ENCODE measurements at places on chromosomes 2 and 18.
A peak's percentile ranks its signal among the peaks of the same experiment; 100 is the strongest.

- DNase-seq, result no peak
Observed at GRCh38 chr18:22494771-22495170, 77.1 kb upstream of the CTAGE1 start.

DNA sequence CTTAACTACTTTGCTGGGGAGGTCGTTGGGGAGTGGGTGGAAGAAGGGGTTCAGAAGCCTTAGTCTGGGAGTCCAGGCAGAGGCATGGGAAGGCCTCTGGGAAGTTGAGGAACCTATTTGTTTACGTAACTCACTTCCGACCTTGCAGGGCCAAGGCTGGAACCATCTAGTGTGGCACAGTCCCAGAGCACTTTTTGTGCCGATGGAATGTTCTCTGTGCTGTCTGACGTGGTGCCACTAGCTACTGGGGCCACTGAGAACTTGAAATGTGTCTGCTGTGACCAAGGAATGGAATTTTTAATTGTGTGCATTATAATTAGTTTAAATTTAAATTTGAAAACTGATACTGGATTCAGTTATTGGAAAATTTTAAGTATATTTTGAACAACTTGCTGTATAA, 139.7 kb downstream of the FAM161A start:
- DNase-seq, result no peak

DNA sequence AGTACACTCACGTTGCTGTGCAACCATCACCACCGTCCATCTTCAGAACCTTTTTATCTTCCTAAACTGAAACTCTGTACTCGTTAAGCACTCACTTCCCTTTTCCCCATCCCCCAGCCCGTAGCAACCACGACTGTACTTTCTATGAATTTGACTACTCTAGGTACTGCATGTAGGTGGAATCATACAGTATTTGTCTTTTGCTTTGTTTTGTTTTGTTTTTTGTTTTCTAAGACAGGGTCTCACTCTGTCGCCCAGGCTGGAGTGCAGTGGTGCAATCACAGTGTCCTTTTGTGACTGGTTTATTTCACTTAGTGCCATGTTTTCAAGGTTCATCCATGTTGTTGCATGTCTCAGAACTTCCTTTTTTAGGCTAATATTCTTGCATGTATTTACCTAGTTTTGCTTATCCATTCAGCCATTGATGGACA, 7.0 kb upstream of the TYMS start:
- no peak for DNase-seq

- DNase-seq, result no peak
Observed at GRCh38 chr2:73896362-73897239, 3.8 kb downstream of the ACTG2 start.

- no peak for DNase-seq
Observed at GRCh38 chr2:25700221-25700660, 26.9 kb upstream of the DTNB start.

- DNase-seq, result no peak
Observed at GRCh38 chr18:48931680-48932461, 18.9 kb downstream of the SMAD7 start.

- no peak for DNase-seq
Observed at GRCh38 chr18:24685254-24685959, 225.0 kb downstream of the HRH4 start.

- no peak for DNase-seq
Observed at GRCh38 chr2:88139804-88140203, 11.9 kb upstream of the FABP1 start.

DNA sequence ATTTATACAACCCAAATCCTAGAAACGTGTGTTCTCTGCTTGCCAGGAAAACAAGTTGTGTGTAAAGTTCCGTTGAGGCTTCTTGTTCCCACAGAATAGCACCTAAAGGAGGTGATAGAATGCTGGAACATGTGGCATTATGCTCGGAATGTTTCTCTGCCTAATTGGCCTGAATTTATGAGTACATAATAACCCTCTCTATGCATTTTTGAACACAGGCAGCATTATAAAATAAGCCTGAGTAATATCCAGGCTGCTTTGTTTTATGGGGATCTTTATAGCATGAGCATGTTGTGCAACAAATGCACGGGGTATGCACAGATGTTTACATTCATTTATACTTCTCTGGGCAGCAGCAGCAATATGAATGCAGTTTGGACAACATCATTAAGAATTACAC, 385.7 kb downstream of the MBD2 start:
- no peak for DNase-seq

GRCh38 chr2:191521608-191522208, 156.2 kb upstream of the NABP1 start:
- DNase-seq, result peak; percentile 5

- DNase-seq, result no peak
Observed at GRCh38 chr2:137005210-137005609, 239.9 kb downstream of the THSD7B start.

DNA sequence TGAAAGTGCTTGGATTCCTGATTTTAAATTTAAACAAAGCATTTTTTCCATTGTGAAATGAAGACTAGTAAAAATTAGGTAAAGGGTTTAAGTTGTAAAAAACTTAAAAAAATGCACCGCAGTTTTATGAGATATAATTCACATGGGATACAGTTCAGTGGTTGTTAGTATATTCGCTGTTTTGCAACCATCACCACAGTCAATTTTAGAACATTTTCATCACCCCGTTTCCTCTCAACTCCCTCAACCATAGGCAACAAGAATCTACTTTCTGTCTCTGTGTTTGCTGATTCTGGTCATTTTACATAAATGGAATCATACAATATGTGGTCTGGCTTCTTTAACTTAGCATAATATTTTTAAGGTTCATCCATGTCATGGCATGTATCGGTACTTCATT, 4.0 kb downstream of the DGKD start:
- DNase-seq, result no peak
